ENCODE measurements at places on chromosomes 11 and 22.
A peak's percentile ranks its signal among the peaks of the same experiment; 100 is the strongest.

DNA sequence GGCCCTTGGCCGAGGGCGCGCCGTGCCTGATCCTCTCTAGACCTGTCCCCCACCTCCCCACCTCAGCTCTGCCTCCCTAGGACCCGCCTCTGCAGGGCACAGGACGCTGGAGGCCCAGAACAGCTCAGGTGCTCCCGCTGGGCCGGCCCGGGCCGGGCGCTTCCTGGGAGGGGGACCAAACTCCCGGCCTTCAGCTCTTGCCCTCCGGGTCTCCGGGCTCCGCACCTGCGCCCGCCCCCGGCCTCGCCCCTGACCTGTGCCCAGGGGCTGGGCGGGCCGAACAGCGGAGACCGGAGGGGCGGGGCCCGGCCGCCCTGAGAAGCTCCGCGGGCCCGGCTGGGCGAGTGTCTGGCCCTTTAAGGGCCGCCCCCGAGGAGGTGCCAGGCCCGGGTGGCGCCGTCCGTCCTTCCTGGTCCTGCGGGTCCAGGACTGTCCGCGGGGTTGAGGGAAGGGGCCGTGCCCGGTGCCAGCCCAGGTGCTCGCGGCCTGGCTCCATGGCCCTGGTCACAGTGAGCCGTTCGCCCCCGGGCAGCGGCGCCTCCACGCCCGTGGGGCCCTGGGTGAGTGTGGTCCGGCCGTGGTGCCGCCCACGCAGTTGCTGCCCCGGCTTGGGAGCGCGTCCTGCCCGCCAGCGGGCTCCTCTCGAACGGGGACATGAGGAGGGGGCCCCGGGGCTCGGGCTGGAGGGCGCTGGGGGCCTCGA lies at the start of gene SSH3:
Gene SSH3 (plus strand): TSS at position 399 of the 703 bp plus-strand sequence. CDS start 96 bp downstream, at position 495.
- DNase-seq: peak; percentile 36

GRCh38 chr11:68970921-68971636 lies 9.7 kb downstream of the MRGPRD start:
- no peak for DNase-seq

- DNase-seq: peak; percentile 57
Measured at GRCh38 chr22:40036591-40037225, 42.0 kb downstream of the FAM83F start.

GRCh38 chr11:101516546-101516945 lies 67.3 kb downstream of the TRPC6 start:
- DNase-seq: no peak

GRCh38 chr11:13834463-13834862 lies 128.1 kb upstream of the SPON1 start:
- DNase-seq: no peak

- DNase-seq: no peak
Measured at GRCh38 chr11:64438986-64439771, 80.2 kb downstream of the RPS6KA4 start.

- DNase-seq: no peak
Measured at GRCh38 chr22:22936915-22937656, 49.5 kb downstream of the IGLL5 start.

DNA sequence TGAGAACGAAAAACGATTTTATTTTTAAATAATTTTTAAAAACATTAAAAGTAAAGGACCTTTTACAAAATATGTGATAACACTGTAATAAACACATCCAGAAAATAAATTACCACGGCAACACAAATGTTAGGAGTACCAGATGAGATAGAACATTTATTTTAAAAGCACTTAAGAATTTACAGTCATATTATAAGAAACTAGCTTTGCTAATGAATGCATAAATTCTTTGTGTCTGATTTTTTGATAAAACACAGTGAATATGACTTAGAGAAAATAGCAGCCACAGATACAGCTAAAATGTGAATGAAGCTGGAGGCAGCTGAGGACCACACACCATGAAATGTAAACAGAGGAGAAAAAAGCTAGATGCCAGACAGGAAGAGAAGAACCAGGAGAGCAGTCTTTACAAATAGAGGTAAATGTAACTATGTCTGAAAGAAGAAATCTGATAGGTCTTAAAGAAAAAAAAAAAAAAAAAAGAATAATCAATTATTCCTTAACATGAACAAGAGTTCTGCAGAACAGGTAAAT lies 14.6 kb downstream of the CCDC34 start:
- no peak for DNase-seq

DNA sequence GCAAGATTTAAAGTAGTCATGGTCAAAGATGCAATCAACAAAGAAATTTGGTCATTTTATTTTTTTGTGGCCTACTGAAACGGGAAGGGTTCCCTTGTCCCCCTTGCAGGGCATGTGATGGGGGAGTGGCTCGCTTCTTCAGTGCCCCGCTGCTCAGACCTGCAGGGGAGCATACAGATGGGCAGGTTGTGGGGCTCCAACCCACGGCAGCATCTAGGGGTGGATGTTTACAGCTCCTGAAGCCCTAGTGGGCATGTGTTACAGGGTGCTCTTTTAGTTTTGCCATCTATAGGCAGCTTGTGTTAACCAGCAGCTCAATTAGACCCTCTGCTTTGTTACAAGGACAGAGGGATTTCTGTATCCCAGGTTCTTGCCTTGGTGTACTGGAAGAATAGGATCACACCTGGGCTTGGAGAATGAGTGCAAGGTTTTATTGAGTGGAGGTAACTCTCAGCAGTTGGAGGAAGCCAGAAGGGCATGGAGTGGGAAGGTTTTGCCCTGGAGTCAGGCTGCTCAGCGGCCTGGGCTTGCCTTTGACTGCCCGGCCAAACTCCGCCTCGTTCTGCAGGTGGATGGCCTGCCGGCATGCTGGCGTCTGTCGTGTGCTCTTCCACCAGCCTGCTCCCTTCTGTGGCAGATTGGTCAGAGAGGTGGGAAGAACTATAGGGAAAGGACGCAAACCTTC lies 9.4 kb downstream of the GSTP1 start:
- no peak for DNase-seq

DNA sequence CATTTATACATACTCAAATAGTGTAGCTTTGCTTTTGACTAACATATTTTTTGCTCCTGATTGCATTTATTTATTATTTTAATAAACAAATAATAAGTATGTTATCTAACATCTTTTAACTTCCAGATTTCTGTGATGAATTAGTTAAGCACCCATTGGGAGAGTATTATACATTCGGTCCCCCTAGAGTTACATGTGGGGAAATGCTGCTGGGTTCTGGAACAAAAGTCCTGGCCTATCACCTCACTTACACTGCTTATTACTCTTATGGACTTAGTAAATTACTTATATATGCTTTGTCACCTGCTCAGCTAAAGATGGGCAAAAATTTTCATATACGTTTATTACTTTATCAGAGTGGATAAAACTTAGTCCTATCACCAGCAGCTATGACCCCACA lies 1163.0 kb downstream of the FAM181B start:
- no peak for DNase-seq

DNA sequence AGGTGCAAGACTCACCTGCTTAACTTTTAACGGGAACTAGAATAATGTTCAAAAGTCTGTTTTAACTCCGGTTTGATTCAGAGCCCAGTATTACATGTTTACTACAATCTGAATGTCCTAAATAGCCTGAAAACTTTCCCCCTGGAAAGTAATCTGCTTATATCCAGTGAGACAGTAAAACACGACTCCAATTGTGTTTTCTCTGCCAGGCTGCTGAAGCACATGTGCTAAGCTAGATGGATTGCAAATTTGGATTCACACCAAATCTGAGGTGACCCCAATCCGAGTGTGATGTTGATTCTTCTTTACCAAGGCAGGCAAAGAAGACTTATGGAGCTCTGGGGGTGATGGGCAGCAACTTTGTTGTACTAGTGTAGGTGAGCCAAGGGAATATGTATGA lies 158.7 kb upstream of the PDGFD start:
- DNase-seq: no peak

Measured in CD4-positive, alpha-beta T cell treated with Interleukin-4 for 1 hour (primary cell).